ENCODE measurements at places on chromosomes 2 and 18.

DNA sequence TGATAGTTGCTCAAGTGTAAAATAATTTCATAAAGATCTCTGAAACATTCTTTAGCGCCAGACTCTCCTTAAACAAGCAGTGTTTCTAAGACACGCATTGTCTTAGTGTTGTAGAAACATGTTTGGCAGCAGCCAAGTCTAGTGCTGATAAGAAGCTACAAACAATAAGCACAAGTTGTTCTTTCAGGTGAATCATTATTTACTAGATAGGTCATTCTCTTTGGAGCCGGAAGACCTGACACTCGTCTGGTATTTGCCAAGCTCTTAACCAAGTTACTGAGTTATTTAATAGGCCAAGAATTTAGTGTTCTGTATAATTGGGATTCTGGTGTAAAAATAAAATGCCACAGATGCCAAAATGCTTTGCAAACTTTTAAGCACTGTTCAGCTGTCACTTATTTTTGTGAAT lies 852.1 kb downstream of the CPS1 start:
- peak; percentile 8 for DNase-seq

- no peak for DNase-seq
Measured at GRCh38 chr2:14140009-14140550, 492.4 kb upstream of the LRATD1 start.

DNA sequence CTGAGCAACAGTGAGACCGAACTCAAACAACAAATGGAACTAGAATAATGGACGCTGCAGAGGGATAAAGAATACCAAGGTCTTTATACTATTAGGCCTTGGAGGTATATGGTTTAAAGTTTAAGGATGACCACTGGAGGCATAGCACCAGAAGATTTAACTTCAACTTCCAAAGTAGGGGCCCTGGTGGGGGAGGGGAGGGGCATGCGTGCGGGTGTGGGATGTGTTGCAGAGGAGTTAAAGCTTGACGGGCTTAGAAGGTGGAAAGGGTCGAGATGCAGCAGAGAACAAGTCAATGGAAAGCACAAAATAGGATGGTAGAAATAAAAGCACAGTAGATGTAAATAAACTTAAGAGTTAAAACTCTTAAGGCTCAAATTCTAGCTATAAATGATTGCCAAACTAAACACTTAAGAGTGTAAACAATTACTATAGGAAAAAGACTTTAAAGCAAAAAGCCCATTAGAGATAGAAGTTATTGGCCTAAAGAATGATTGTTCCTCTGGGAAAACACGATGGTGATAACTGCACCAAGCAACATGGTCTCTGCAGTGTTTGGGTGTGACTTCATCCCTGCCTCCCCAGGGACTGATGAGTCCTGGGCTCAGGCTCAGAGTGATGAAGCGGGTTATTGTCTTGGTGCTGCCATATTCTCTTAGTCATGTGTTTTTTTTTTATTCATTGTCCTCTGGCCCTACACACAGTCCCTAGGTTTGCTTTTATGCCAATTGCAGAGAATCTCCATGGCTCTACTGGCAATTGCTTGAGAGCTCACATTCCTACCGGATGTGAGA lies 13.0 kb downstream of the RRM2 start:
- peak; percentile 86 for DNase-seq

DNA sequence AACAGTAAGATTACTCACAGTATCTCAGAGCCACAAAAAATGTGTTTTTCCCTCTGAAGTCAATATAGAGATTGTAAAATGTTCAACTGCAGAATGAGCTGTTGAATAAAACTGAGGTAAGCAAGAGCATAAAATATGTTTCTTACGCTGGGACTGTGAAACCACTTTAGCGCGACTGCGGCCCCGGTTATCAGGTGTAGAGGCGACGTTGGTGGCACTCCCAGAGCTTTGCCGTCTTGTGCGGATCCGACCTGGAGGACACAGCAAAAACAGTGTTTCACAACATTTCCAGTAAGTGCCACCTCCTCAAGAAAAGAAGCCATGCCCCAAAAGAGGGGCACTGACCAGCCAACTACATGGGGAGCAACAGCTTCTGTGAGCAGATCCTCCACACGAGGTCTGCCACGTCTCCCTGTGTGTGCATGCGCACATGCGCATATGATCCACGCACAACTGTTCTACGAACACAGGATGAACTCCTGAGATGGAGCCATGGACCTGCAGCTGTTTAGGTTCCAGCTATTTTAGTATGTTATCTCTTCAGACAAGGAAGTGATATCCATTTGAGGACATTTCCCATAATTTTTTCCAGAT lies 100.7 kb upstream of the RNU4ATAC start:
- no peak for DNase-seq

DNA sequence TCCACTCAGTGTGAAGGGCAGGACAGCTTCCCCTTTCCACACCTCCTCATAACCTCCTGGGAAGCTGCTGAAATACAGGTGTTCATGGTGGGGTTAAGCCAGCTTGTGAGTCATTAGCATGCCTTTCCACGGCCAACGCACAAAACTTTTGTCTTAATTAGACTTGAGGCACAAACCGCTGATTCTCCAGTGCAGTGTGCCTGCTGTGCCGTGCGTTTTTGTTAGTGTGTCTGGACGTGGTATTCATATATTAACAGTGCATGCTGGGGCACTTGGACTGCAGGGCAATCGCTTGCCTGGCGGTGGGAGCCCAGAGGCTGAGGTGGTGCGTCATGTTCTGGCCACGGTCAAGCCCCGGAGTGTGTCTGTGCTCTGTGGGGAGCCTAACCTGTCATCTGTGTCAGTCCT lies 156.2 kb downstream of the SH3RF3 start:
- peak; percentile 59 for DNase-seq

DNA sequence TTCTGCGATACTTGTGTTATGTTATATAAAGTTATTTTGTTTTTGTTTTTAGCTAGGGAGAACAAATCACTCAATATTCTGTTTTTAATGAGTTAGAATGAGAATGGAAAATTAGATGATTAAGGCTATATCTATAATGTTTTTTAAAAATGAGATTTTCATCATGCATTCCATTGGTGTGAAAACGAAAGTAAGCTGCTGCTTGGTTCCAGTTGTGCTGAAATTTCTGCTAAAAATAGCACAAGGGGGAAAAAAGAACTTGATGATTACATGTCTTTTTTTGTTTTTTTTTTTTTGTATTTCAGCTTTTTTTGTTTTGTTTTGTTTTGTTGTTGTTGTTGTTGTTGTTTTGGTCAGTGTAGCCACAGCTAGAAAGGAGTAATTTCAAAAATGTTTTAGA lies 242.6 kb upstream of the KCNJ3 start:
- peak; percentile 57 for DNase-seq

DNA sequence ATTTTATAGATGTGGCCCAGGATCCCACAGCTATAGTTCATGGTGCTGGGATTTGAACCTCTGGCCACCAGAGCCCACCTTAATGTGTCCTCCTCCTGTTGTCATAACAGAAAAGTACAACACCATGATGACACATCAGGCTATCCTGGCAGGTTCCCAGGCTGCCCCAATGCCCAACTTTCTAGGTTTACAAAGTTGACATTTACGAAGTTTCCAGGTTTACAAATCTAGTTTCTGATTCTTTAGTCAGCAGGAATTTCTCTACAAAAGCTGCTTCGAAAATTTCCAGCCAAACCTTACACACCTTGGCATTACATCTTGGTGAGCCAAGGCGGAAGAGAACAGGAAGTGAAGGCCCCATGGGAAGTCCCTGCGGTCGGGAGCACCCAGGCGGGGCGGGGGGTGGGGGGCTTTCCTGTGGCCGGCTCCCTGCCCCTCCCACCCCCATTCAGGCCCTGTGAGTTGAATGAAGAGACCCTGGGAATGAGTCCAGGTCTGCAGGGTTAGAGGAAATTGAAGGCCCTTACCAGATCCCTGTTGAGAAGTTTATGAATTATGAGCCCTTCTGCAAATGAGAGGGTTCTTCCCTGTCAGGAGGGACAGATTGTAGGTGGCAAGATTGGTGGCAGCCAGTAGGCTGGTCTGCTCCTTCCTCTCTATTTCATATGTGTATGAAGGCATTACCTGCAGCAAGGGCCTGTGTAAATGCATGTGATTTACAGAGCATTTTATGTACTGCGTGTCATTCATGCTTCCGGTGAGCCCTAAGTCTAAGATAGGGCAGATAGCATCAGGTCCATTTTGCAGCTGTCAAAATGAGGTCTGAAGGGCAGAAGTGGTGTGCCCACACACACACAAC lies 11.1 kb upstream of the IL1RN start:
- DNase-seq = no peak

GRCh38 chr18:78099979-78100588 lies 850.4 kb downstream of the GALR1 start:
- no peak for DNase-seq

DNA sequence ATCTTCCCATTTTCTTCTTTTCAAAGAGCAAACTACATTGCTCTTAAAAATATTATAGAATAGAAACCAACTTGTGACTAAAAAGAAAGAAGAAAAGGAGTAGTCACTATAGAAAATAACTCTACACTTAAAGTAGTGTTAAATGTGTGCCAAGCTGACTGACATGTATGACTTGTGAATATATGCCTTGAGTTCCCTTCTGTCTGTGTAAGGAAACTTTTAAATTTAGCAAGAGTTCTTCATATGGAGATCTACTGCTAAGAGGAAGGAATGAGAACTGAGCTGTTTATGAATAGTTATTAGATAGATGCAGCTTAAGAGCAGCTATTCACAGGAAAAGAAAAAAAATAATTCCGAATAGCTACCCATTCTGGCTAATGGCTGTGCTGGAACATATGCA lies 1221.7 kb upstream of the ZEB2 start:
- DNase-seq = no peak

GRCh38 chr2:71849111-71849510 lies 298.6 kb downstream of the CYP26B1 start:
- no peak for DNase-seq

GRCh38 chr2:84924173-84925106 lies 19.0 kb downstream of the TMSB10 start:
- peak; percentile 67 for DNase-seq

DNA sequence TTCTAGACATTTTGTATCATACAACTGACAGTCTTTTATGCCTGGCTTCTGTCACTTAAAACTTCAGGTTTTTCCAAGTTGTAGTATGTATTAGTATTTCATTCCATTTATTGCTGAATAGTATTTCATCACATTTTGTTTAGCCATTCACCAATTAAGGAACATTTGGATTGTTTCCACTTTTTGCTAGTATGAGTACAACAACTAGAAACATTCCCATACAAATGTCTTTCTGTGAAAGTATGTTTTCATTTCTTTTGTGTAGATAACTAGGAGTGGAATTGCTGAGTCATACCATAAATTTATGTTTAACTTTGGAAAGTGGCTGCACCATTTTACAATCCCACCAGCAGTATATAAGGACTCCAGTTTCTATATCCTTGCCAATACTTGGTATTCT lies 135.9 kb downstream of the ATAD2B start:
- peak; percentile 36 for DNase-seq

- DNase-seq = peak; percentile 62
Measured at GRCh38 chr2:43542285-43542933, 53.4 kb downstream of the THADA start.

DNA sequence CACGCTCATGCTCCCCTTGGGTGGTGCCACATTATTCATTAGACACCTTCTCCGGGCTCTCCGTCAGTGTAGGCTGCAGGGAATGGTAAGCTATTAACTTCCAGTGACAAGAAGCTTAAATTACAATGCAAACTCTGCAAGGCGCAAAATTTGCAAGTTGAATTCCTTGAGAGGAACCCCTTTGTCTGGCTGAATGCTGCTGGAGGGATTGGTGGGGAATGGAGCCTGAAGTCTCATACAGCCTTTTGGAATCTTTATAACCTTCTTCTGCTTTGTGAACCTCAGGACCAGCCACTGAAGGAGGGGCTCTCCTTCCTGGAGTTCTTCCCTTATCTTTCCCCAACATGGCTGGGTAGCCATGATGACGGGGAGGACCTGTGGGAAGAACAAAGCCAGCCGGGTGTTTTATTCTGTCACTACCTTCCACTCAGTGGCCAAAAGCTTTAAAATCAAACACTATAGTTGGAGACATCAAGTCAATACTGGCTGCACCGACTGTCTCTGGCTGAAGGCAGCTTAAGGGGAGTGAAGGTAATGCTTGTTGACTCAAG lies 220.9 kb upstream of the EPHA4 start:
- DNase-seq = no peak

GRCh38 chr2:21358976-21359375 lies 235.2 kb downstream of the TDRD15 start:
- DNase-seq = no peak

- no peak for DNase-seq
Measured at GRCh38 chr2:187936228-187936627, 355.4 kb upstream of the GULP1 start.

- DNase-seq = no peak
Measured at GRCh38 chr2:203897544-203897943, 30.0 kb downstream of the CTLA4 start.

DNA sequence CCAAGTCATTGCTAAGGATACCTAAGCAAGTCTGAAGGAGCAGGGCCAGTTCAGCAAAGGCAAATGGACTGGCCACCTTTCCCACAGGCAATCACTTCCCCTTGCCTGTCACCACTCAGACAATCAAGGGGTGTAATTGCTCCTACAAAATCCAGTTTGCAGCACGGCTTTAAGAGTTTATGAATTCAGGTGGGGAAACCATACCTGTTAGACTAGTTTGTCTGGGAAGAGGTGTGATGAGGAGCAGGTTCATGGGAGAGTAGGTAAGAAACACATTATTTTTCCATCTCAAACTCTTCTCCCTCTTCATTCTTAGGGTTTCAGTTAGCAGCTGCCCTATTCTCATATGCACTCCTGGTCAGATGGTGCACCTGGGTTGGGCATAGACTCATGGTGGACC lies 102.5 kb downstream of the EVA1A start:
- no peak for DNase-seq

GRCh38 chr2:133753665-133754064 lies 185.4 kb upstream of the NCKAP5 start:
- DNase-seq = no peak

DNA sequence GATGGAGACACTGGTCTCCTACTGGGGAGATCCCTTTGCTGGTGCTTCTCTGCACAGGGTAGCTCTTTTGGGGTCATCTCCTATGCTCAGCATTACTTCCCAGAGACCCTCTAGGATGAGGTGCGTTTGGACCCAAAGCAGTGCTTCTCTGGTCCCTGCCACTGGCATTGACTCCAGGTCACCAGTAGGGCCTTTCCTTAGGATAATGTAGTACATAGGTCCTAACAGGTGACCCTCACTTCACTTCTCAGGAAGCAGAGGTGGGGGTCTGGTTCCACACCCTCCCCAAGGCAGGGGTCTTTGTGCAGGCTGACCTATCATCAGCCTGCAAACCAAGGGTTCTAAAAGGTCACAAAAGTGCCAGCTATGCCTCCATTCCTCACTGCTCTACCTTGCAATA lies 145.8 kb upstream of the HS6ST1 start:
- no peak for DNase-seq

All from LHCN-M2 (cell line).